Tibial nerve (tissue), 4 donors: ENCODE measurements at places on chromosomes 6 and 20. TPM values are rescaled to one million over a fixed set of nuclear protein-coding genes. Genes with fewer than 3 reads are reported as not detected.

Gene OLIG3
- total RNA-seq = not detected

Gene HM13
- total RNA-seq = 54.8 TPM

Gene PROKR2
- total RNA-seq = not detected

Gene THBD
- total RNA-seq = 58.8 TPM

Gene SEL1L2
- total RNA-seq = not detected

Gene JPH2
- total RNA-seq = 6.3 TPM

Gene CALHM5
- total RNA-seq = 5.2 TPM

Gene PRR18
- total RNA-seq = 0.44 TPM

Gene SAMD3
- total RNA-seq = 2.1 TPM

Gene ACAT2
- total RNA-seq = 16.1 TPM

Gene MAP7
- 0.84 TPM for total RNA-seq

Gene CRISP3
- not detected for total RNA-seq

Gene FOXS1
- total RNA-seq = 11.8 TPM

Gene DYNLT2
- 2.2 TPM for total RNA-seq

Gene LCA5
- 8.2 TPM for total RNA-seq

Gene LIME1
- 51.9 TPM for total RNA-seq

Gene BRD2
- 133 TPM for total RNA-seq

Gene PACSIN1
- 0.30 TPM for total RNA-seq

Gene SPEF1
- total RNA-seq = 1.1 TPM

Gene OXT
- not detected for total RNA-seq

Gene RBPJL
- not detected for total RNA-seq
